ENCODE measurements at places on chromosomes 5 and 9.

DNA sequence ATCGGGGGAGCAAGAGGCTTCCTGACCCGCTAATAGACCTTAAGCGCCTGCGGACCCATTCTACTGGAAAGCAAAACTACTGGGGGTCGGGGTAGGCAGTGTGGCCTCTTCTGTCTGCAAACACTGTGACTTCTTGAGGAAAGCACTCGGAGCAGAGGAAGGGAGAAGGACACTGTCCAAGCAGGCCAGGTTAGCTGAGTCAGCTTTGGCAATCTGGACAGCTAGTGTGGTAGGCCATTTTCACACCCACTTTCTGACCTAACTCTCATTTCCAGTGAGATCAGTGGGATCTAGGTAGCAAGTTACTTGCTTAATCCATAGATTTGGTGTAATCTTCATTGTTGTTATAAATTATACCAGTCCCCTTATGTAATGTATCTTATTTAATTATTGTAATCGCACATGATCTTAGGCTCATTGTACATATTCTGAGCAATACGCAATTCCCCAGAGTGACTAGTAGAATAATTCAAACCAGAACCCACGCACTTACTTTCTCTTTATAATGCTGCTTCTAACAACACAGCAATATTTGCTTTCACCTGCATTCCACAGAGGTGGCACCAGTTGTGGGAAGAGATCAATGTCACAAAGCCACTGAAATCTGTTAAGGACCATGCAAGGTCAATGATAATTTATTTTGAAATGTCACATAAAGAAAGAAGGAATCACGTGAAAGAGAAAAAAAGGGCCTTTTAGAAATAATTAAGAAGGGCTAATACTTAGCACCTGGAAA lies 82.9 kb downstream of the NREP start:
- DNase-seq, result no peak

GRCh38 chr9:37806271-37806670 lies 5.7 kb downstream of the DCAF10 start:
- DNase-seq, result no peak

DNA sequence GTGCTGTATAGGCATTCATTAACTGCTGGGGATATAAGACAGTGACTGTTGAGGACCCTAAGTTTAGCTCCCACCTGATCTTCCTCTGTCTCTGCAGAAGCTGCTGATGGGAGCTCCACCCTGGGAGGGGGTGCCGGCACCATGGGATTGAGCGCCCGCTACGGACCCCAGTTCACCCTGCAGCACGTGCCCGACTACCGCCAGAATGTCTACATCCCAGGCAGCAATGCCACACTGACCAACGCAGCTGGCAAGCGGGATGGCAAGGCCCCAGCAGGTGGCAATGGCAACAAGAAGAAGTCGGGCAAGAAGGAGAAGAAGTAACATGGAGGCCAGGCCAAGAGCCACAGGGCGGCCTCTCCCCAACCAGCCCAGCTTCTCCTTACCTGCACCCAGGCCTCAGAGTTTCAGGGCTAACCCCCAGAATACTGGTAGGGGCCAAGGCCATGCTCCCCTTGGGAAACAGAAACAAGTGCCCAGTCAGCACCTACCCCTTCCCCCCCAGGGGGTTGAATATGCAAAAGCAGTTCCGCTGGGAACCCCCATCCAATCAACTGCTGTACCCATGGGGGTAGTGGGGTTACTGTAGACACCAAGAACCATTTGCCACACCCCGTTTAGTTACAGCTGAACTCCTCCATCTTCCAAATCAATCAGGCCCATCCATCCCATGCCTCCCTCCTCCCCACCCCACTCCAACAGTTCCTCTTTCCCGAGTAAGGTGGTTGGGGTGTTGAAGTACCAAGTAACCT lies 22.1 kb downstream of the PCDHGC5 start:
- DNase-seq, result no peak

DNA sequence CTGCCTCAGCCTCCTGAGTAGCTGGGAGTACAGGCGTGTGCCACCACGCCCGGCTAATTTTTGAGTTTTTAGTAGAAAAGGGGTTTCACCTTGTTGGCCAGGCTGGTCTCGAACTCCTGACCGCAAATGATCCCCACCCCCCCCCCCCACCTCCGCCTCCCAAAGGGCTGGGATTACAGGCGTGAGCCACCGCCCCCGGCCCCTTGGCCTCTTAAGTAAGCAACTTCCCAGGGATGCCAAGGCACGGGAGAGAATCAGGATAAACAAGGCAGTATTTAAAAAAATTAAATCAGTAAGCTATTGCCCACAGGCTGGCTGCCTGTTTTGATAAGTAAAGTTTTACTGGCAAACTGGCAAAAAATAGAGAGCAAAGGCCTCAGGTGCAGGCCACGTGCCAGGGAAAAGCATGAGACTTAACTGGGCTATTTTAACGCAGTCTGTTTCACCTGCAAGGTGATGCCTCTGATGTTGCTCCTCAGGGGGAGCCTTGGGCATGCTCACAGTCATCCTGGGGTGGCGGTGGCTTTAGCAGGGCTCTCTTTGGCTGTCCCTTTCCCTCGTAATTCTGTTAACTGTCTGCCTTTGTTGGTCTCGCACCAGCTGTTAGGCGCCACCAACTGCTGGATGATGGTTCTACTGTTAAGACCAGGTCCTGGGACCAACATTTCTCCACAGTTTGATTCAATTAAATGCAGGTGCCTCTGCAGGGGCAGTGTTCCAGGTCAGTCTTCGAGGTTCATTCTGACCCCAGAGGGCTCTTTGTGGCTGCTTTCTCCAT lies 19.4 kb upstream of the RNF130 start:
- no peak for DNase-seq

GRCh38 chr5:142661143-142661542 lies 24.7 kb downstream of the FGF1 start:
- DNase-seq, result no peak

- DNase-seq, result no peak
Measured at GRCh38 chr5:138706655-138707480, 46.4 kb upstream of the CTNNA1 start.

GRCh38 chr9:13143281-13143680 lies 136.2 kb downstream of the MPDZ start:
- no peak for DNase-seq

DNA sequence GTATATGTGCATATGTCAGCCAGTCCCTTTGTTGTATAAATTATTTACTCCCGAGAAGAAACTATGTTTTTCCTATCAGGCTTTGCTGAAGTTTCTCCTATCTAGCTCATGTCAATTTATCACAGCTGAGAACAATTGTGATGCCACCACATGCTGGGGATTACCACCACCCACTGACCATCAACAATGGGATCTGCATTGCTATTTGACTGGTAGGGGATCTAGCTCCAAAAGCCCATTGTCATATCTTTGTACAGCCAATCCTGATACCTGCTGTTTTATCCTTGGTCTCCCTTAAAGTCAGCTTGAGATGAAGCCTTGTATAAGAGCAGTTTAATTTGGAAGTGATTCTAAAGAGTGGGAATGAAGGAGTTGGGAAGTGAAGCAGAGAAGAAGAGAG lies 53.9 kb upstream of the KCNN2 start:
- DNase-seq, result no peak

DNA sequence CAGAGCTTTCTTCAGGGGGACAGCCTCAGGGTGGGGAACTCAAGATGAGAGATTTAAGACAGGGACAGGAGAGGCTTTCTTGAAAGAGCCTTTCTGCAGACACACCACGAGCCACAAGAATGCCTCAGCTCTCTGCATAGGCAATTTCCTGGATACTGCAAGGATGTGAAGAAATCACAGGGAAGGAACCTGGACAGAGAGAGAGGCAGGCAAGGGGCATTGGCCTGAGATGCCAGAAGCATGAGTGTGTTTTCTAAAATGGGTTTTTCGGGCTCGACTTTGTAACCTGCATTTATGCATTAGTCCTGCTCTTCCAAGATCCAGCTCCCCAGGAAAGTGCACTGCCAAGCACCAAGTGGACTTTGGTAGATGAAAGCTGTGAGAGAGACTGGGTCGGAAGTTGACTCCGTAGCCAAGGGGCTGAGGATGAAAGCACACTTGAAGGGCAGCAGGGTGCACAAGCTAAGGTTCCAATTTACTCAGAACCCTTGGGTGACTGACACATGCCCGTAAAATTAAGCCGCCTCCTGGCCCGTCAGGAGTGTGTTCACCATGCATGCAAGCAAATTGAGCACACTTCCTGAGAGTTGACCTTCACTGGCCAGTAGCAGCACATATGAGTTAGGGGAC lies 90.9 kb downstream of the CFAP90 start:
- DNase-seq, result no peak

DNA sequence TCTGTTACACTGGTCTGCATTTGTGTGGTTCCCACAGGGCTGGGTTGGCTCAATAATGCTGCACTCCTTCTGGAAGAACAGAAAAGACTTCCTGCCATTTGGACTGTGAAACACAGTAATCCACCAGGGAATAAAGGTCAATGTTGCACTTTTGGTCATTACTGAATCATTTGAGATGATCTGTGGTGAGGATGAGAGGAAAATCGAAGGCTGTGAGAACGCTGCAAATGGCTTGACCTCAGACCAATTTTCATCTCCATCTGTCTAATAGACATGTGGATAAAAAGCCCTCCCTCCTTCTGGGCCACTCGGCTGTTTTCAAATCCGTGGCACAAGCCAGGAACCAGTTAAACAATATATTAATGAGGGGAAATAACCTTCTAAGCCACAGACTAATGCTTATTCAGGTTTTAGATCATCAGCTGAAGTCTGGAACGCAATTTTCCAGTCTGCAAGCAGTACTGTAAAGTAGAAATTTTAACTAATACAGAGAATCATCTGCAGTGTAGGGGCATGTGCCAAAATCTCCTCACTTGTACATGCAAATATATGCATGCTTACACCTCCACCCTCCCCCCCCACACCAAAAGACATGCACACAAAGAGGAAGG lies 20.2 kb downstream of the TLE1 start:
- no peak for DNase-seq

DNA sequence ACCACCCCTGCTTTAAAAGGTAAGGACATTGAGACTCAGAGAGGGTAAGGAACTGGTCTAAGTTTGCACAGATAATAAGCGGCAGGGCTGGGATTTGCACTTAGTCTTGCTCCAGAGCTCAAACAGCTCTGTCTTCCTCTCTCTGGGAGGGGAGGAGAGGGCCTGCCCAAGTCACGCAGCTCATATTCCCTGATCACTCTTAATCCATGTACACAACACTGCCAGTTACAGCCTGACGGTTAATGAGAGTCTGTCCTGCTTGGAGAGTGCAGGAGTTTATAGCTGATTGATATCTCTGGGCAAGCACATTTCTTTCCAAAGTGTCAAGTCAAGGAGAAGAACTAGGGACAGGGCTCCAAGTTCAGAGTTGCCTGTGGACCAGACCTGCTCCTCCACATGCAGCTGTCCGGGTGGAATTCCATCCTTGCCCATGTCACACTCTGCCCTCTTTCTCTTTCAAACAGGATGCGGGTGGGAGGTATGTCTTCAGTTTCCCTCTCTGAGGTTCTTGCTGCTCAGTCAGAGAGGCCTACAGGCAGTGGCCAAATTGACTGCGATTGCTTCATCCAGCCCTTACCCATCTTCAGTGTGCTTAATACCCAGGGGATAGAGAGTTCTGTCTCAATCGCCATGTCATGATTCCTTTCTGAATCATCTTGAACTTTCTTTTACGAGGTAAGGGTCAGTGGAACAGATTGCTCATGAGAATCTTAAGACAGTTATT lies 54.5 kb downstream of the GALNT12 start:
- no peak for DNase-seq

GRCh38 chr5:150511578-150512367 lies 3.8 kb downstream of the NDST1 start:
- no peak for DNase-seq

GRCh38 chr5:159547466-159548195 lies 217.3 kb upstream of the IL12B start:
- no peak for DNase-seq

GRCh38 chr5:115496936-115497576 lies 47.5 kb downstream of the FEM1C start:
- DNase-seq, result no peak

DNA sequence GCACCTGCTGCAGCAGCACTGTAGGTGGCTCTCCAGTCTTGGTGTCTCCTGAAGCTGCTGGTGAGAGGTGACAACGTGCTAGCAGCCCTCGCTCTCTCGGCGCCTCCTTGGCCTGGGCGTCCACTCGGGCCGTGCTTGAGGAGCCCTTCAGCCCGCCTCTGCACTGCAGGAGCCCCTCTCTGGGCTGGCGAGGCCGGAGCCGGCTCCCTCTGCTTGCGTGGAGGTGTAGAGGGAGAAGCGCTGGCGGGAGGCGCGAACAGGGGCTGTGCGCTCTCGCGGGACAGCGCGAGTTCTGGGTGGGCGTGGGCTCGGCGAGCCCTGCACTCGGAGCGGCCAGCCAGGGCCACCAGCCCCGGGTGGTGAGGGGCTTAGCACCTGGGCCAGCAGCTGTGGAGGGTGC lies 62.2 kb upstream of the CNOT6 start:
- DNase-seq, result no peak

DNA sequence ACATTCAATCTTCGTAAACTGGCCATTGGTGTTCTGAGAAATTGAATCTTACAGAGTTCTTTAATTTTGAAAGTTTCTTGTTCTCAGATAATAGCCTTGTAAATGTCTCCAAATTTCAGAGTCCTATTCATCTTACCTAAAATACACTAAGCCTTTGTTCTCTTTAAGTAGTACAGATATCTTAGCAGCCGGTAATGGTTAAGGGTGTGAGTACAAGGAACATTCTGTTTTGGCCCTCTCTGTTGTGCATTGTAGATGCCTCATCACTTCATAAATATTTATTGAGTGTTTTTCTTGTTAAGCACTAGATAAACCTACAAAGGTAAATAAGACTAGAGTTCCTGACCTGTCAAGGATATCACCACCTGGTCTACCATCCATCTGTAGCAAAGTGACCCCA lies 35.2 kb downstream of the ZCCHC7 start:
- DNase-seq, result no peak

GRCh38 chr5:154486427-154486866 lies 8.4 kb upstream of the HAND1 start:
- no peak for DNase-seq

GRCh38 chr5:35436400-35437057 lies 181.1 kb upstream of the SPEF2 start:
- DNase-seq, result no peak

GRCh38 chr9:129094387-129095169 lies 13.7 kb downstream of the DOLPP1 start:
- no peak for DNase-seq

- DNase-seq, result no peak
Measured at GRCh38 chr5:81145329-81145935, 87.7 kb upstream of the CKMT2 start.

DNA sequence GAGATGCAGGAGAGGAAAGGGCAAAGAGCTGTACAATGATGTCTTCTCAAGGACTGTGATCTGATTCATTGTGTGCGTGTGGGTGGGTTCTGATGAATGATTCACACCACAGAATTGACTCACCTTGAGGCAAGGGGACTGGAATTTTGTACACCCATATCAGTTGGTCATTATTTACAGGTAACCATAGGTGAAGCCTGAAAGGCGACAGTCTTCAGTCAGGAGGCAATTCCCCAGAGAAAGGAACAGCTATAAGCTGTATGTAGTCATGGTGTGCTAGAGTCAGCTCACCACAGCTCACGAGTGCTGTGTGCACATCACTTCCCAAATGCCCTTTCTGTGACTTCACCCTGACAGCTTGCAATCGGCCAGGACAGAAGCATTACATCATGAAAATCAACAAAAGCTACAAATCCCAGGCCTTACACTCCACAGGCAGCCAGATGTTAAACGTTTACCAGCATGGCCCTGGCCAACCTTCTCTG lies 87.6 kb upstream of the RPS23 start:
- DNase-seq, result no peak

Measured in DND-41 (cell line).